ENCODE measurements at places on chromosomes 13 and 19.

DNA sequence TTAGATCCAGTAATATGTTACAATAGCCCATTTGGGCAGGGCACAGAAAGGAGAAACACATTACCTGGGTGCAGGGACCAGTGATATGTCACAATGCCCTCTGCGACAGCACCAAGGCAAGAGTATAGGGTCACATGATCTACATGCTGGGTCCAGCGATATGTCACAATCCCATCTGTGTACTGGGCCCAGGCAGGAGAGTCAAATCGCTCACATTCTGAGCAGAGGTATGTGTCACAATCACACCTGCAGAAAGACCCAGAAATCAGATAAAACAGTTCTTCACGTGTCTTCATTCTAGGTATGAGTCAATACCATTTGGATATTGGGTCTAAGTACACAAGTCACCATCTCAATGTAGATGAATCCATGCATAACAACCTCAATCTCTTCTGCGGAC, 7.1 kb upstream of the ZNF43 start:
- DNase-seq = no peak

DNA sequence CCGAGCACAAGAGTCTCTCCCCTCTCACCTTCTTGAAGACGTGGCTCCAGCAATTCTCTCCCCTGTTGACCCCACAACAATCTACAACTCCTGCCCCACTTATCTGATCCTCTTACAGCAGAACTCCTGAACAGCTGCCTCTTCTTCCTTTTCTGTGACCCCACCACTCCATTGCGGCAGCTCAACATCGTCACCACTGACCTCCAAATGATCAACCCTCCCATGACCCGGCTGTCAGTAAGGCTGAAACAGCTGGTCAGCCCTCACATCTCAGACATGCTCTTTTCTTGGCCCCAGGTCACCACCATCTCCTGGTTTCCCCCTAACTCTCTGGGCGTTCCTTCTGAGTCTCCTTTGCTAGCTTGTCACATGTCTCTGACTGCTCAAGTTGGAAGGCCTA, 1.8 kb downstream of the EXOSC5 start:
- no peak for DNase-seq

DNA sequence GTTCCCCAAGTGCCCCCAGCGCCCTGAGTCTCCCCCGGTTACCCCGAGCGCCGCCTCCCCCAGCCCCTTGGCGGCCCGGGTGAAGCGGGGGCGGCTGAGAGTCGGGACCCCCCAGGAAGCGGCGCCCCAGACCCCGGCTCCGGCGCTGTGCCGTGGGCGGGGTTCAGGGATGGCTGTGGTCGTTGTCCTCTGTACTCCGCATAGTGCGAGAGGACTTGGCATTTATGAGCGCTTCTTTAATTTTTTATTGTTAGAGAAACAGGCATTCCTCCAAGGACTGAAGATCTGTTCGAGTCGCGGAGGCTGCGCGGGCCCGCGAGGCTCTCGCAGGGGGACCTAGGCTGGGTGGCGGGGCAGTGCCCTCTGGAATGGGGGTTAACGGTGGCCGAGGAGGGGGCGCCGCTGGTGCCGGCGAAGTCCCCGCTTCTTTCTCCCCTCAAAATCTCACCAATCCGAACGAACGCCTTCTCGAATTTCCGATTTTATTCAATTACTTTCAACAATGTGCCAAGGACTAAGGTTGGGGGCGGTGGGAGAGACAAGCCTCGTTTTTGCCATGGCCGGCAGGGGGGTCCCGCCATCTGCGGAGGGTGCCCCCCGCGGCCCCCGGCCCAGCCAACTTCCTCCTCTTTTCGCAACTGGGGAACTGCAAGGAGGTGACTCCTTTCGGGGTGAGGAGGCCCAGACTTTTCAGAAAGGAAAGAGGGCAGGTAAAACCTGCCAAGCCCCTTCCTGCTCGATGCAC, 596 bp upstream of the GJB2 start:
- DNase-seq = no peak

- peak; percentile 33 for DNase-seq
Observed at GRCh38 chr13:97339019-97339987, 94.7 kb upstream of the RAP2A start.

DNA sequence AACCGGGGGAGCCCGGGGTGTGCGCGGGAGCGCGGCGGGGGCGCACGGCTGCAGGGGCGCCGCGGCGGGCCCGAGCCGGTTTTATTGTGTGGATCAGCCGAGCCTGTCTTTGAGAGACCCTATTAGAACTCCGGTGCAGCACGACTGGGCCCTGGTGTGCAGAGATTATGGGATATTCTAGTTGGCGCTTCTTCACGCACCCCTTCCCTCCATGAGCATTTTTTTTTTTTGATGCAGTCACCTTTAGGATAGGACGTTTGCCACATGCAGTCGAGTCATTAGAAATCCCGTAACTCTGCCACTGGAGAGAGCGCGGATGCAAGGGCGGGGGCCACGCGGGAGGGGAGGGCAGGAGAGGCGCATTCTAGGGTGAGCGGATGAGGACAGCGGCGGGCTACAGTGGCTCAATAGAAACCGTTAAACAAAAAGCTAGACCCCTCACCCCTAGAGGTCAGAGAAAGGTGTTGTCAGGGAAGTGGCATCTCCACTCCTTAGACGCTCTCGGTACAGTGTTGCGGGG, 3.7 kb downstream of the FGF9 start:
- DNase-seq = no peak

DNA sequence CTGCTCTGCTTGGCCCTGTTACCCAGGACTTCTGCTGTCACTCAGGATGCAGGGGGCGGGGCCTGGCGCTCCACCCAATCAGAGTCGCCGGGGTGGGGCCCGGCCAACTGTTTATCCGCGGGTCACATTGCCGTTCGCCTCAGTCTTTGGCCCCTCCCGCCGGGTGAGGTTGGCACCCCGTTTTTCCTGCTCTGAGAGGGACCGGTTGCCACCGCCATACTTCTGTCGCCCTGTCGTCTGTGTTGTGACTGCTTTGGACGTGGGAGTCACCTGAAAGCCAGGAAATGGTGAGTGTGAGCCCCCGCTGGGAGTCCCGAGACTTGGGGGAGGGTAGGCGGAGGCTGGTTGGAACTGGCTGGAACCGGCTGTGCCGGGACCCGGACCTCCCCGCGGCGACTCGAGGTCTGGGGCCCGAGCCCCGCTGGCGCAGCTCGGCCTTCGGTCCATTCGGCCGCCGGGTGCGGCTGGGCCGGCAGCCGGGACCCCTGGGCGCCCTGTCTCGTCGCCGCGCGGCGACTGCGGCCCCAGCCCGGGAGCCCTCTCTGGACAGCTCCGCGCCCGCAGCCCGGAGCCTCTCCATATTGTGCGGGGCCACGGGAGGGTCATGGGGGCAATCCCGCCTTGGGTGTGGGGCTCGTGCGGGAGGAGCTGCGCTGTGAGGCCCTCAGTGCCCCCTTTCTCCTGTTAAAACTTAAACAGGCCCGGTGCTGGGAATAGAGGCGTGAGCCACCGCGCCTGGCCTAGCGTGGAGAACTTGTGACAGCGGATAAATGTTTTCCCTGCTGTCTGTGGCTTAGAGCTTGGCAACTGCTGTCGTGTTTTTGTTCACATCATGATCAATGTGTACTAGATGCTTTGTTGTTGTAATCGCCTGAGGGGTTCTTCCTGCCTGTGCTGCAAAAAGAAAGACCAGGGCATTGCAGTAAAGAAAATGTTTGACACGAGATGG, at the start of gene ZNF844:
TSS of gene ZNF844 (plus strand) at position 142 of the 949 bp plus-strand sequence. CDS start at position 285, 143 bp downstream.
- peak; percentile 94 for DNase-seq

- DNase-seq = no peak
Observed at GRCh38 chr19:57052081-57052480, 67.7 kb upstream of the USP29 start.

- no peak for DNase-seq
Observed at GRCh38 chr19:18491995-18492953, 29.6 kb downstream of the ELL start.

DNA sequence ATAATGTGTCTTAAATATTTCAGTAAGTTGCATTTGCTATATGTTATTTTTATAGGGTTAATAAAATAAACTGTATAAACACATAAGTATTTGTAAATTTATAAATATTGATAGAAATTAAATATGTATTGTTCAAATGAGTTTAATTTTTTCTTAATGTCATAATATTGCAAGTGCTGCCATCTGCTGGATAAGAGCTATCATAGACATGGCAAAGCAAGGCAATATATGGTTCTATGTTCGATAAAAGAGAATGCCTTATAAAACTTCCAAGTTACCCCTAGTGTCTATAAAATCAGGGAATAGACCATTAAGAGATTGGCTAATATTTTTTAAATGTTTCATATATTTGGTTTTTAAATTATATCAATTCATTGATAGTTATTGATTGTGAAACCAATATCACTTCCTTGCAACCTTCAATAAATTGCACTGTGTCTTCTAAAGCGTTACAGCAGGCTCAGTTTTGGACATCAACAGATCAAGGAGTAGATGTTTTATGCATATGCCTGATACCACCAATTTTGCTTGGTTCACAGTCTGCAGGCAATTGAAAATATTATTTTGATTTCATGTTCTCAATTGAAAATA, 29.0 kb upstream of the SLITRK6 start:
- DNase-seq = no peak

DNA sequence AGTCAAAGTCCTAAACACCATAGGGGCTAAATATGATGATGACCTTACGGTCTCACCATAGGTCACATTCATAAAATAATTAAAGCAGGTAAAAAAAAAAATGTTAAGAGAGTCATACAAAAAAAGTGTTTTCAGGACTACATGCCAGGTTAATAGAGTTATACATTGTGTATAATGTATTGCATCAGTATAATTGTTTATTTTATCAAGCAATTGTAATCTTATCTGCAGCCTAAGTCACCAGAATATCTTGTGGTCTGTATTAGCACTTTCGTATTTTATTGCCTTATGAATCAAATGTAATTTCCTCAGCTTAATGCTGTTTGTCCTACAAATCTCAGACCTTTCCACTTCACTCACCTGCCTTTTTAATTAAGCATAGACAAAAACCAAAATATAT, 972.9 kb upstream of the PCDH20 start:
- no peak for DNase-seq
